ENCODE measurements at places on chromosomes 7 and 10.

DNA sequence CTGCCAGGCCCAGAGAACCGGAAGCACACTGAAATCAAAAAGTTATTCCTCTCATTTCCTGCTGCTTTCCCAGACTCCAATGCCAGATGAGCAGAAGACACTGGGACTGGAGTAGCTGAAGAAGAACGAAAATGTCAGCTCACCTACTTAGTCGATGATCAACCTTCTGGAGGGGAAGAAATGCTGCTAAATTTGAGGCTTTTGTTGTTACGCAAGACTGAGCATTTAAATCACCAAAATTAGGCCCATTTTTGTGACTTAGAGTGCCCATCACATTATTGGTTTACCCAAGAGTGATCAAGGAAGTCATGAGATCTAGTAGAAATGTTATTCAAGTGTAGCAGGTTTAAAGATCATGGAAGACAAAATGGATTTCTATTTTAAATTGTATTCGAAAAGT lies 182.1 kb upstream of the PLXDC2 start:
- no peak for DNase-seq

GRCh38 chr10:123942114-123942861 lies 50.7 kb upstream of the CPXM2 start:
- DNase-seq: no peak

GRCh38 chr10:30897547-30897946 lies 134.1 kb downstream of the ZNF438 start:
- DNase-seq: no peak

GRCh38 chr10:3776796-3777571 lies 8.0 kb downstream of the KLF6 start:
- DNase-seq: no peak

DNA sequence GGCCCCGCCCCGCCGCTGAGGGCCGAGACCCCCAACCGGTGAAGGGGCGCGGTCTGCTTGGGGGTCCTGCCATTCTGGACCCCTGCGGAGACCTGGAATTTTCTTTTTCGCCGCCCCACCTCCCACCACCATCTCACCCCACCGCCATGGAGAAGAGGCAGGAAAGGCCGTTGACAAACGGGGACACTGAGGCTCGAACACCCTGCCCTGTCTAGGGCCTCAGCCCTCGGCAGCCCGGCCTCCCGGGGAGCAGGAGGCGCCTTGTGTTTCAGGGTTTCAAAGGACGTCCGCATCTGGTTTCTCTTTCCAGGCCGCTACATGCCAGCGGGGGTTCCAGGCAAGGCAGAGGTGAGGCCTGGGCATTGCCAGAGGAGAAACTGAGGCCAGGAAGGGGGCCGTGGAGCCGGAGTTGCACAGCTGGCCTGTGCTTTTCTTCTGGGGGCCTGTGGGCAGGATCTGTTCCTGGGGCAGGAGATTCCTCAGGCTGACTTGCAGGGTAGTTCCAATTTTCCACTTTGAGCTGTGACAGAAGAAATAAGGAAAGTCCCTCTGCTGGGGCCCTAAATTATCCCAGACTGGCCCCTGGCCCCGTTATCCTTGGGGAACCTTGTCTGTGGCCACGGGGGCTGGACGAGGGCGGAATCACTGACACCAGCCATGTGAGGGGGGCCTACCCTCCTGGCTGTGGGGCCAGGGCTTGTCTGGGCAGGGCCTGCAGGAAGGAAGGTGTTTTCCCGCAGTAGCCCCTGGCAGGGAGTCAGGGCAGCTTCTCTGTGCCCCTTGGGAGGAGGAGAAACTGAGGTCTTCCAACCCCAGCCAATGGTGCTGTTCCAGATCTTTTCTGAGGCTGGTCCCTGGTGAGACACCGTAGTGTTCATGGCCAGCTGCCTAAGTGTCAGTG lies 900 bp upstream of the MICALL2 start:
- DNase-seq: no peak

GRCh38 chr7:157228864-157229422 lies 90.2 kb downstream of the UBE3C start:
- no peak for DNase-seq

DNA sequence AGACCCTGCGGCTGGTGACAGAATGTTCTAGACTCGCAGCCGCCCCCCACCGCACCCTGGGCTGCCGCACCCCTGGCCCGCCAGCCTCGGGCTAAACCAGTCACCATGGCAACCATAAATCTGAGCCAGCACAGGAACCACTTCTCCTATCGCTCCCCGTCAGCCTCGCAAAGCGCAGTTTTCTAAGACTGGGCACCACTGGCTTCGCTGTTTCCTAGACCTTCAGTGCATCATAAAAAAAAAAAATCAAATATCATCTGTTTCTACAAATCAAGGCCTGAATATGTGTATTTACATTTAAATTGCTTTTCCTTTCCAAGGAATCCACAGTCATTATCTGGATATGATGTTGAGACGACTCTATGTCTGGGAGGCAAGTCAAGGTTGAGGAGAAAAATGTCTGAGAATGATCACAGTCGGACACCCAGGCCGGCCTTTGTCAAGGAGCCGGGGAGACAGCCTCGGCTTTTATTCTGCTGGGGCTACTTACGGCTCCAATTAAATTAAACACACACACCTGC lies 99.9 kb downstream of the PTPRN2 start:
- DNase-seq: no peak

DNA sequence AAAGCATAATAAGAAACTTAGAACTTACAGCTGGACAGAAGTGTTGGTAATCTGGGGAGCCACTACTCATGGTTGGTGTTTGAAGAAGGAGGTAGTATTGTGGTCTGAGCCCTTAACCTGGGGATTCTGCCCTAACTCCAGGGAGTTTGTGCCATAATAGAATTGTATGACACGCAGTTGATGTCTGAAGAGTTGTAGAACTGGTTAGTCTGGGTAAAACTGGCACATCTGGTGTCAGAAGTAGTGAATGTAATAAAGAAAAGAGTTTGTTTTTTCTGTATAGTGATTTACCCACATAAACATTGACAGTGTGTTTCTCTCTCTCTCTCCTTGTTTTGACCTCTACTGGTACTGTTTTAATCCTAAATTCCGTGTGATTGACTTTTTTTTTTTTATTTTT lies 448.1 kb upstream of the SEMA3D start:
- DNase-seq: no peak

DNA sequence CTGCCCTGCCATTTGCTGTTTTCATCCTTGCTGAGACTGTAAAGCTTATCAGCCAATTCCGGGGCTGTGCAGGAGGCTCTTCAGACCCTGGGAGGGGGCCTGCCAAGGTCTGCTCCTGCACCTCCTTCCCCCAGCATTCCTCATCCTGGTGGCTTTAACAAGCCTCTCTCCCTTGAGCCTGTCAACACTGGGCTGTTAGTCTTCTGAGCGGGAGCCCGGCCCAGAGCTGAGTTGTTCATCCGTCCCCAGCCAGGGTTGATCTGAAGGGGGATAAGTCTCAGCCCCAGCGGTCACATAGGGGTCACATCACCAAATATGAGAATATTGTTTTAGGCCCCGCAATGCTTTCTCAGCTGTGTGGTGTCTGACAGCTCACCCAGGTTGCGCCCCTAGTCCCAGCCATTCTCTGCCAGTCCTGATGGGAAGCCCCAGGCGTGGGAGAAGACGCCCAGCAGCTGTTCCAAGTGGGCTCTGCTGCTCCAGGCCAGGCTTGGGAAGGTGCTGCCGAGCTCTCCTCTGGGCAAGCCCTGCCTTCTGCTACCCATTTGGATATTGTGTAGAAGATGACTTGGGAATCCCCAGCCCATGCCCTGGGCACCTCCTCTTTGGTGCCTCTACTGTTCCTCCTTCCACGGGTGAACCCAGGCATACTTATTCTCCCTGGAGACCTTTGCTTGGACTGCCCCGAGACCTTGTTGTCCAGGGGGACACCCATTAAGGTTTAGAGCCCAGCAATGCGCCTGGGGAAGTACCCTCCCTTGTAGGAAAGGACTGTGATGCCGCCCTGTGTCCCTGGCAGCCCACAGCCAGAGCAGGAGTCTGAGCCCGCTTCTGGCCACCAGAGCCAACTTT lies 23.5 kb upstream of the TRIM8 start:
- no peak for DNase-seq

DNA sequence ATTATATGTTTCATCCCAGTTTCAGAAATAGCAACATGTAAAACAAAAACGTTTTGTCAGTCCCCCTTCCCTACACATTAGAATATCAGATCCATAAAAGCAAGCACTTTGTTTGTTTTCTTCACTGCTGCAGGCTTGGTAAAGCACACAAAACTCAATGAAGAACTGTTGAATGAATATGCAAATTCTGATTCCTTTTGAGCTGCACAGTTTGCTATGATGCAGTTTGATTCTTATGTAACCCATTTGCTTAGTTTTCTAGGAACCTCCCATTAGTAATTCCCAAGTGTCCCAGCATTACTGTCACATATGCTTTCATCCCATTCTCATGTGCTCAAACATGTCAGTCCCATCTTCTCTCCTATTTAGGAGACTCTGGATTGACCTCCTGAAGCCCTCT lies 26.1 kb upstream of the CHCHD3 start:
- no peak for DNase-seq

GRCh38 chr7:3412871-3413270 lies 111.8 kb downstream of the SDK1 start:
- no peak for DNase-seq

DNA sequence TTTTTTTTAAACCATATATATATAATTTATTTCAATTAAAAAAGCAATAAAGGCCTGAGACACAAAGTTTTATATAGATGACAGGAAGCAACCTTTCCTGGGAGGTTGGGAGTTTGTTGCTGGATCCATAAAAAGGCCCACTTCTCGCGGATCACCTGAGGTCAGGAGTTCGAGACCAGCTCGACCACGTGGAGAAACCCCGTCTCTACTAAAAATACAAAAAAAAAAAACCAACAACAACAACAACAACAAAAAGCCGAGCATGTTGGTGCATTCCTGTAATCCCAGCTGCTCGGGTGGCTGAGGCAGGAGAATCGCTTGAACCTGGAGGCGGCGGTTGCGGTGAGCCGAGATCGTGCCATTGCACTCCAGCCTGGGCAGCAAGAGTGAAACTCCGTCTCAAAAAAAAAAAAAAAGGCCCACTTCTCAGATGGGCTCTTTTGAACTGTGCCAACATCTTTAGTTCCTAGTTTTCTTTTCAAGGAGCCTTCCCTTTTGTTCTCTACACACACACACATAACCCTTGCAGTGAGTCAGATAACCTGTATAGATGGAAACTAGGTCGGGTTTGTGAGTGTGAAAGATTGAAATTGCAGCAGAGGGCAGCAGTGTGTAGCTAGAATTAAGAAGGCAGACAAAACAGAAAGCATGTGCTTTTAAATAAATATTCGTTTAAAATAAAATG lies 1.2 kb upstream of the SMNDC1 start:
- peak; percentile 17 for DNase-seq

DNA sequence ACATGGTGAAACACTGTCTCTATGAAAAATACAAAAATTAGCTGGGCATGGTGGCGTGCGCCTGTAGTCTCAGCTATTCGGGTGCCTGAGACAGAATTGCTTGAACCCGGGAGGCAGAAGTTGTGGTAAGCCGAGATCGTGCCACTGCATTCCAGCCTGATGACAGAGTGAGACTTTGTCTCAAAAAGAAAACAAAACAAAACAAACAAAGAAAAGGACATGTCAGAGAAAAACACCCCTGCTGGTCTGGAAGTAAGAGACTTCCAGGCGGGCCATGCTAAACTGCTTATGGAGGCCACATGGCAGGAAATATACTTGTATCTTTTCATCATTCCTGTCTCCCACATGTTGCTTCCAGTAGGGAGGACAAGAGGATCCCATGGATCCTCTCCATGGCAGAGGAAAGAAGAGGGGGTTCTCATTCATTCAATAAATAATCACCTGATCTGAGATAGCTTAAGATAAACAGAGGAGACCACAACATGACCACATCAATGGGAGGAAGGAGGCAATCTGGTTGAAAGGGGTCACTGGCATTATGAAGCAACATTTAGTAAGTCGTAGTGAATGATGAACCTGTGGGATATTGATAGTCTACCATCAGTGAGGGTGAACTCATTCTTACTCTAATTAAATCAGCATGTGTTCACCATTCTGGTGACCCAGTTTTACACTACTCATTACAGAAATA lies 60.5 kb upstream of the ZNF138 start:
- no peak for DNase-seq

DNA sequence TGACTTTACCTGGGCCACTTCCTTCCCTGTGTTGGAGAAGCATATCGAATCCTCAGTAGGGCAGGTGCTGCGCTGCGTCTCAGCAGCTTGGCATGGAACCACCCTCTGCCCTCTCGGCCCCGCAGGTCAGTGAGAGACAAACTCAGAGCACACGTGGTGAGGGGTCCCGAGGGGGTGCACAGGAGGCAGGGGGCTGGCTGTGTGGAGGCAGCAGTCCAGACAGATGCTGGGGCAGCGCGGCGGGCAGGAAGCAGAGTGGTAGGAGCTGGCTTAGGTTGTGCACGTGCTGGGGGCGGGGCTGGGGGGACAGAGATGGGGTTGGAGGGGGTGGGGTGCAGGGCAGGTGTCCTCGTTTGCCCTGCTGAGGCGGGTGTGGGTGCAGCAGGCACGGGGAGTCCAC lies 33.1 kb downstream of the NUB1 start:
- DNase-seq: no peak

GRCh38 chr10:31072451-31072850 lies 40.8 kb upstream of the ZNF438 start:
- no peak for DNase-seq

DNA sequence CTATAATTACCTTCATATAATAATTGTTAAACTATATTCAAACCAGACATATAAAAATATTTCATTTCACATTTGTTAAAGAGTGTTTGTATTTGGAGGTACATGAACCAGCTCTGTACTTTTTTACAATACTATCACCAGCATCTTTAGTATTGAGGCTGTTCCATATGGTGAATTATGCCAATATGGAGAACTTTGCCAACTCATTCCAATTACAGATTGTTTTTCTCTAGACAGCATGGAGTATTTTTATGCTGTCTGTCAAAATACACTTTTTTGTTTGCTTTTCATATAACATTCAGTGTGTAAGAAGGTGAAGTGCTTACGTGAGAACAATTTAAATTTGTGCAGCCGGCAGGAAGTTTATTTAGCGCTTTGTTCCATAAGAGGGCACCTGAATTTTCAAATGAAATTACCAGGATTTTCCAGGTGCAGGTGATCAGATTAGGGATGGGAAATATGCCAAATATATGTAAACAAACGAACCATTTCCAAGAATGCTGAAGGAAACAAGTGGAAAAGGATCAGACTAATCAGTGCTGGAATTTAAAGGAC lies 54.9 kb downstream of the SEMA3E start:
- no peak for DNase-seq

DNA sequence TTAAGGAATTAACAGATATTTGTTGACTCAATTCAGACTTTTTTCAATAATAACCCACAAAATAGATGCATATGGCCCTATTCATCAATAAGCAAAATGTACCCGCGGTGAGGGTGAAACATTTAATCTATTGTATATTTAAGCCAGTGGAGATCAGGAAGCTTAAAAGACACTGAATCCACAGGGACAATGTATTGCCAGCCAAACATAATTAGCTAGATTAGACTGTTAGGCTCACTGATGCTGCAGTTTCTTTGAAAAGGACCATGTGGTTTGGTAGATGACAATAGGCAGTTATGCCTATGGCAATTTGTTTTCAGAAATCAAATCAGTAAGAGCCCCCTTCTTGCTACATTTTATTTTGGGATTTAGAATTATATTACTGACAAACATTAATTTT lies 87.3 kb upstream of the PLXDC2 start:
- no peak for DNase-seq

- DNase-seq: no peak
Observed at GRCh38 chr7:30148951-30149459, 14.2 kb downstream of the MTURN start.
